ENCODE measurements at places on chromosomes 11 and 22.

DNA sequence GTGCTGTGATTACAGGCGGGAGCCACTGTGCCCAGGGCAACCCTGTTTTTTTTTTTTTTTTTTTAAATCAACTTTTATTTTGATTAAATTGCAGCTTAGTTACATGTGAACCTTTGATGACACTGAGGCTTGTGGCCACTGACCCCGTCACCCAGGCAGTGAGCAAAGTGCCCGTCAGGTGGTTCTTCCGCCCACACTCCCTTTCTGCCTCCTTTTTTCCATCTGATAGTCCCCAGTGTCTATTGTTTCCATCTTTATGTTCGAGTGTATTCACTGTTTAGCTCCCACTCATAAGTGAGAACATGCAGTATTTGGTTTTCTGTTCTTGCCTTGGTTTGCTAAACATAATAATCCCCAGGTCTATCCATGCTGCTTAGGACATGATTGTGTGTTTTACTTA is 110.9 kb upstream of the GRK3 start:
- DNase-seq = no peak

DNA sequence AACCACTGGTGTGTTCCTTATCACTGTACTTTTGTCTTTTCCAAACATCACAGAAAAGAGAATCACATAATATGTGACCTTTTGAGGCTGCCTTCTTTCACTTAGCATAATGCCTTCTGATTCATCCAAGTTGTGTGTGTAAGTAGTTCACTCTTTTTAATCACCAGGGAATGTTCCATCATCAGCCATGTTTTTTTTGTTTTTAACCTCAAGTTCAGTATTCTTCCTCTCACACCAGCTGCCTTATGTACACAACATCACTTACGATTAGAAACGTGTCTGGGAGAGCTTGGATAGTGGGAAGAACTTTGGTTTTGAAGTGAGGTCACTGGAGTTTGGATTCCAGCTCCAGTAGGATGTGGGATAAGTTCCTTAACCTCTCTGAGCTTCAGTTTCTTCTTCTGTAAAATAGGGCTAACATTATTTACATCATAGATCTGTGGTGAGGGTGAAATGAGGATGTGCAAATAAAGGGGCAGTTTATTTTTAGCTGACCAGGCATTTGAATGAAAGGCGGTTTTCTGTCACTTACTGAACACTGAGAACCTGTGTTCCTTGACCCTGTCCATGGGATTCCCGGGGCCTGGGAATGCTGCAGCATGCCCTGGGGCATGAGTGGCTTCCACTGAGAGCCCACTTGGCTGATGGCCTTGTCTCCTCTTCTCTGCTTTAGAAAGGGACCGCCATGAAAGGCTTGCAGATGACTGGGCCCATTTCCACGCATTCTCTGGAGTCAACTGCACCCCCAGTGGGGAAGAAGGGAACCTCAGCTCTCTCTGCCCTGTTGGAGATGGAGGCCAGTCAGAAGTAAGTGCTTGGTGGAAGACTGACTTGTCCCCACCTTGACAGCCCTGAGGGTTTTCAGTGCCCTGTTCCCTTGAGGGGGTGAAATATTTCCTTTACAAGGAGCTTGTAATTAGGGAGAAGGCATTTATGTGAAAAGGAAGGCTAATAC is 92.6 kb downstream of the DEPDC5 start:
- no peak for DNase-seq

GRCh38 chr22:49937758-49938564 is 19.5 kb downstream of the CRELD2 start:
- DNase-seq = no peak

DNA sequence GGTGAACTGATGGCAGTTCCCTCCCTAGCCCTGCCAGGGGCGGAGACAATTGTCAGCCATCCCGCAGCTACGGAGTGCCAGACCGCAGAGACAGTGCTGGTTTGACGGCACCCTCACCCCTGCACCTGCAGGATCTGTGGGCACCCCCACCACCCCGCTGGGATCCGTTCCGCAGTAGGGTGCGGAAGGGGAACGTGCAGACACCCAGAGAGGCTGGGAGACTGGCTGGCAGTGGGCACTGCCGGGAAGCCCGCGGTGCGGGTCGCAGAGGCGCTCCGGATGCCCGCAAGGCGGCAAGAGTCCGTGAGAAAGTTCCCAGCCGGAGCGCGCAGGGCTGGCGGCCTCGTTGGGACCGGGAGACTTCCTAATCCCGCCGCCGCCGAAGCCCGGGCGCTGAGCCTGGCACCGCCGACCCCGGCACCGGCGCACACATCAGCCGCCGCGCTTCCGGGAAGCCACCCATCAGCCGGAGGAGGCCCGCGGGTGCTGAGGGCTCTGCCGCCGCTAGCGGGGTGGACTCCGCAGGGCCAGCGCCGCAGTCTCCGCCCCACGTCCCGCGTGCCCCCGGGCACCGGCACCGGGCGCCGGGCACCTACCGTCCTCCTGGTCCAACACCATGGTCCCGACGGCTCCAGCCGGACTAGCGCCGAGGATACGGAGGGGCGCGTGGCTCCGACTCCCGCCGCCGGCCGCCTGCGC is 4.3 kb upstream of the LMO1 start:
- DNase-seq = no peak

DNA sequence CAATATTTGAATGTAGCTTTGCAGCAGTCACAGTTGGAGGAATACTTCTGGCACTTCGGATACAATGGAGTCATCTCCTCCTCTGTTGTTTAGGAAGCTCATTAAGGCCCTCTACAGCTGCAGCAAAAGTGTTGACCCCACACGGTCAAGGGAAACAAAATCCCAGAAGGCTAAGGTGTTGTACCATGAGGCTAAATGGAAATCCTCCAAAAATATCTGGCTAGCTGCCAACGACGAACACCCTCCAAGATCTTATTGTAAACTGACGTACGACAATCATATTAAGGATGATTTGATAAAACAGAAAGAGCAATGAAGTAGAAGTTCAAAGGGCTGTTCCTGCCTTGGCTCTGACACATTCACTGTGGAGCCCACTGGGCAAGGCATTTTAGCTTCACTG is 4.0 kb downstream of the POGLUT3 start:
- no peak for DNase-seq

DNA sequence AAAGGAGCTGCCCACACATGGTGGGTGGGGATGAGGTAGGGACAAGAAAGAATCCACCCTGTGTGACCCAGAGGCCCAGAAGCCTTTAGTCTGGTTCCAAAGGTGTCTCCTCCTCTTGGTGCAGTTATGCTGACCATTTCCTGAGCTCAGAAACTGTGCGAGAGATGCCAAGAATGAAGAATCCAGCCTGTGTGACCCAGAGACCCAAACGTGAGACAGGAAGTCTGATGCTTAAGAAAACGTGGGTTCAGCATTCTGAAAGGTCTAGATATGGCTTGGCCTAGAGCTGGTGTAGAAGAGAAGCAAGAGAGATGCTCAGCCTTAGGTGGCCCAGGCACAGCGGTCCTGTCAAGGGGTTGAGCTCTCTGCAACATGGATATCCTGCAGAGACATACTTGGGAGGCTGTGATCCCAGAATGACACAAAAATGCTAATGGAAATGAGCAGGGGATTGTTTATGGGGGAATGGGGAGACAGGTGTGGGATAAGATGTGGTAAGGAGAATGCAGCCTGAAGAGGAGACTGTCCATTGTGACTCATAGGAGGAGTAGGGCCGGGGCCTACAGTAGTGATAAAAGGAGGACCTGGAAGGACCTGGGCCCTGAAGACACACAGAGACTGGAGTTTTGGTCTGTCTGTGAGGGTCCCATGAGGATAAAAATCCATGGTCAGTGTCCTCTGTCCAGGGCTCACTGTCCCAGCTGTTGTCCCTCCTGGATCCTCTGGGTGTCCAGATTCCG is 79.0 kb downstream of the ZNF280B start:
- no peak for DNase-seq

DNA sequence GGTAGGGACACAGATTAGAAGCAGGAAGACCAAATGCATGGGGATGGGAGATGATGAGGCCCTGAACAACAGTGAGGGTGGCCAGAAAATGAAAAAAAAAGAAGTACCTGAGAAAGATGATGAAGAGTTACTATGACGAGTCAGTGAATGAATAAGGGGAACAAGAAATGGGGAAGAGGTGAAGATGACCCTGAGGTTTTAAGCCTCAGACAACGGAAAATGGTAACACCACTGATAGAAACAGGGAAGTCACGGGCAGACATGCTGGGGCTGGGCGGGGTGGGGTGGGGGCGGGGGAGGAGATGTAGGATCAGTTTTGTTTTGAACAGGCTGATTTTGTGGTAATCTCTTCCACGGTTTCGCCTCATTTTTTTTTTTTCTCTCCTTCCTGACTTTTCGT is 205.1 kb upstream of the CADM1 start:
- no peak for DNase-seq

GRCh38 chr11:74490941-74491340 is 2.6 kb downstream of the LIPT2 start:
- DNase-seq = no peak

DNA sequence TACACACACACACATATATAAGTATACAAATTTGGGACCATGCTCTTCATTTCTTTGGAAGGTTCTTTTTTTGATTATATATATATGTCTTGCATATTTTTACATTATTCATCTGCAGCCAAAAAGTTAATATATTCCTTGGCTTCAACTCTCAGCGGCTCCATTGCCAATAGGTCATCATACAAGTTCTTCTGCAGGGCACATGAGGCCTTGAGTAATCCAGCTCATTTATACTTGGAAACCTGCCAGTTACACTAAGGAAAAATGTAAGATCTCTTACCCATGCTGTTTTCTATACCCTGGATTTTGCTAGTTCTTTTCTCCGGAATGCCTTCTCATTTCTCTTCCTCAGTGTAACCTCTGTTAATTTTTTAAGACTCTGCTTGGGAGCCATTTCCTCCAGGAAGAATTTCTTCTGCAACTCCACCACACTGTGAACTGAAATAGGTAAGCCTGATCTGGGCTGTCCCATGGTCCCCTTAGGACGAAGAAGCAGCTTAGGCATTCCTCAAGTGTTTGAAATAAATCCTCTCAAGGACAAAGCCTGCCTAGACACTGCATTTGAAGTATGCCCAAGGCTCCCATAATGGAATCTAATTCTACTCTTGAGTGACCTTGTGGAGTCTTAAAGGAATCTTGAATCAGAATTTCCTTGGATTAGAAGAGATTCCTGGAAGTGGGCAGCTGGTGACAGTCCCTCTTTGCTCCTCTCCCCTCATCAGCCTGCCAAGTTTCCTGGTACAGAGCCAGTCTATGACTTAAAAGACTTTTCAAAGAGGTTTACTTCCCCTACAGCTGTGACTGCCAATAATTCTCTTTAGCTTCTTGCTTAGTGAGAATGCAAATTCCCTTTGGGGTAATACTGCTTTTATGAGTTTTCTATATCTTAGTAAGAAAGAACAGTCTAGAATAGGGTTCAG is 182.8 kb downstream of the C11orf87 start:
- no peak for DNase-seq

- DNase-seq = no peak
Measured at GRCh38 chr11:2459016-2459725, 14.4 kb downstream of the KCNQ1 start.

DNA sequence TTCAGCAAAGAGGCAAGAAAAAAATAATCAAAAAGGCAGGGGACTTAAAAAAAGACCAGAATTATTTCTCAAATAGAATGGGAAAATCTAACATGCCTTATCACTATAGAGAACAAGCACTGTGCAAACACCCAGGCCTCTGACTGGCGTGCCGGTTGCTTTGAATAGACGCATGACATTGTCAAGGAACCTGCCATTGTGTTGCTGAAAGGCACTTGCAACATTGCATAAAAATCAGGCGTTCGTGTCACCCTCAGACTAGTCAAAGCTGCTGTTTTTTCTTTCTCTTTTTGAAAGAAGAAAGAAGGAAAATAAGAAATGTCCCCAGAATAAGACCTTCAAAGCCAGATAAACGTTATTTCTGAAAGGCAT is 549.3 kb upstream of the CADM1 start:
- no peak for DNase-seq

DNA sequence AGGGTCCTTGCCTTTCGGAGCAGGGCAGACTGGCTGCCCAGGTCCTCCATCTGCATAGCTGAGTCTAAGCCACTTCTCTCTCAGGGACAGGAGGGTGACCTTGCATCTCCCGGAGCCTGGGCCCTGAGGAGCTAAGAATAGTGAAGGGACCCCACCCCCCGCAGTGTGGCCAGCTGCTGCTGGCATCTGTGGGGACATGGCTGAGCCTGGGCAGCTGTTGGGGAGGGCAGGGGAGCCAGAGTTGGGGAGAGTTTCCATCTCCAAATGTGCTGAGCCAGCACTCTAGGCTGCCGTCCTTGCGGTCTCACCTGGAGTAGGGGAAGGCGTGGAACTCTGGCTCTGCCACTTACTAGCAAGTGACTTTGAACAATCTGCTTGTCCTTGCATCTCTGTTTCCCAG is 34.8 kb upstream of the SHISAL1 start:
- DNase-seq = no peak

DNA sequence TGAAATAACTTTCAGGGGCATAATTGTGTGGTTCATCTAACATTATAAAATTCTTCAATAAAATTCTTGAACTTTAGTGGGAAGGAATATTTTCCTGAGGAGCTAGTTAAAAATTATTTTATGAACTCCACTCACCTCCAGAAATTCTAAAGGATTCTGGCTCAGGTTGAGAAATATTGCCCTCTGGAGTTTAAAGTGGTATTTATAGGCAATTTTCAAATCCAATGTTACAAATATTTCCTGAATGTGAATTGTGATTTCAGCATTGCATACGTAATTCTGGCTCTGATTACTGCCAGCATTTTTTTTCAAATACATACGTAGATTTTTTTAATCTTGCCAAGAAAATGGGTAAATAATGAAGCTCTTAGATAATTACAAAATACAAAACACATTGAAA is 598.2 kb upstream of the ANO3 start:
- no peak for DNase-seq

DNA sequence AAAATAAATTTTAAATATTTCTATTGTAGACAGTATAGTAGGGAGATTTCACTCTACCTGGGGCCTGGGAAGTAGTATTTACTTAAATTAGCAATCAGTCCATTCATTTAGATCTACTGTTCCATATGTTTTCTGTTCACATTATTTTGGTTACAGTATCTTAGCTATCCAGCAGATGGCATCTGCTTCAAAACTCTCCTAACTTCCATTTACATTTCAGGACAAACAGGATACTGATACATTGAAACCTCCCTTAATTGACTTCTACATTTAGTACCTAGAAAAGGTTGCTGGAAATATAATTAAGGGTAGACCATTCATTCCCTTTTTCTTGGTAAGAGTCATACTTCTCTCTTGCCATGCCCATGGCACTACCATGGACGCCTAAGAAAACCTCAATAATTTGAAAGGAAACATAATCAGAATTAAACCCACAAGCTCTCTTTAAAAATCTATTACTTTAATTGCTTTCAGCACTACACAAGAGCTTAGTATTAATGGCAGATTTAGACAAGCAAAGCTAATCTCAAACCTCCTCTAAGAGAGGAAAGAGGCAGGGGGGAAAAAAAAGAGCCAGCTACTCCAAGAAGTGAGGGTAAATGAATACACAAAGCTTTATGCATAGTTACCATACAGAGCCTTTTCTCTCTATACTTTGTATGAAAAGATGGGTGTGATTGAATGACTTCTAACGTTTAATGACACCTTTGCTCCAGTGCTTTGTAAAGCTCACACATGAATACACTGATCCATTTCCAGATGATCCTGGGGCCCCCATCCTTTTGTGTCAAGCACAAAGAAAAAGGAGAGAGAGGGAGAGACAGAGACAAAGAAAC is 131.2 kb upstream of the MTMR2 start:
- DNase-seq = no peak
